ENCODE measurements at places on chromosomes 2 and 18. TPM values are rescaled to one million over a fixed set of nuclear protein-coding genes. Genes with fewer than 3 reads are reported as not detected.

DNA sequence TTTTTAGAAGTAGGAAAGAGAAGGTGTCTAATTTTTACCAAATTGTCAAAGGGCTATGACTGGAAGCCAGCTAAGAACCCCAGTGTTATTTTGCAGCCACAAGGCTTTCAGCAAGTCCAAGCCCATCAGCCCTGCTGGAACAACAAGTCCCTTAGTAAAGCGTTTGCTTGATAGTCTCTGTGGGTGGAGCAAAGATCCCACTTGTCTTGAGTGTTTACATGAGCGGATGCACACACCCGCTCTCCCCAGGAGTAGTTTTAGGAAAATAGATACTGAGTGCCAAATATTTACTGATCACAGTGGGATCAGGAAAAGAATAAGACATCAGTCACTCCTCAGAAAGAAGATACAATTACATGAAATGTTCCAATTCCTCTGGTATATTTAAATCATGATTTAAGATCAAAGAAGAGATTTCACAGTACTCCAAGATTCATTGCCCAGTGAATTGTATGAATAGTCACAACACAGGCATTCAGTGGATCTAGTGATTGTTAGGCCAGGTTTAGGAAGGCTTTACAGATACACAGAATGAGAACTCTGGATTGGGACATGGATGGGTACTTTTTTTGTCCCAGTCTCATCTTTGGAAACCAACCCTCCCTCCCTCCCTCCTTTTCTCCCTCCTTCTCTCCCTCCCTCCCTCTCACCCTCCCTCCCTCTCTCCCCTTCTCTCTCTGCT is 514.9 kb downstream of the PTPRM start:
- DNase-seq = no peak
- H3K4me3 ChIP-seq = no peak overlapping the region
- H3K4me1 ChIP-seq = no peaks in the 10 kb centered on the region
- H3K36me3 ChIP-seq = no peaks in the 10 kb centered on the region
- H3K27ac ChIP-seq = no peak overlapping the region

The SPAST gene
- total RNA-seq = 11.0 TPM

GRCh38 chr2:113965644-113966043 is 75.8 kb downstream of the ACTR3 start:
- H3K27ac ChIP-seq = no peak overlapping the region
- H3K36me3 ChIP-seq = peaks cover 11% of the 10 kb centered on the region
- H3K4me3 ChIP-seq = no peak overlapping the region

GRCh38 chr2:190455358-190456095 is 47.4 kb downstream of the MFSD6 start:
- DNase-seq = no peak
- H3K4me3 ChIP-seq = no peak overlapping the region
- H3K36me3 ChIP-seq = no peaks in the 10 kb centered on the region

DNA sequence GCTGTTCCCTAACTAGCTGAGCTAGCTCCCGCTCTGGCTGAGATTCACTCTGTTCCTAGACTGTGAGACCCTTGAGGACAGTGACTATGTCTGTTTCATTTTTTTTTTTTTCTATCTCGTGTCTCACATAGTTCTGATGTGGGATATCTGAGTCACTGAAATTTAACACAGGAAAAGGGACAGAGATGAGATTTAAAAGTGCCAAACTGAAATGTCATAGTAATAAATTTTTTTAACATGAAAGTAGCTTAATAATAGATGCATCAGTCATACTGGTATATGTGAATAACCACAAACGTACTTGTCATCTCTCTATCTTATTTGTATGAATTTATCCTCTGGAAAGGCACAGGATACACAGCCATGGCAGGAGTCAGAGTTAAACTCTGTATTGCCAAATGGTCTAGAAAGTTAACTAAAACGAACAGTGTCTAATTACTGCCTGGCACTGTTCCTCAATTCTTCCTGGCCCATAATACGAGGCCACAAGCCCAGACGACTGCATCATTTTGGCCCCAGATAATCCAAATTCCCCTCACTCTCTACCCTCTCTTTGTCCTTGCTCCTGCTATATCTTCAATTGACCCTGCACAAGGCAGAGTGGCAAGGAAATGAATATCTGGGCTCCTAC is 87.5 kb downstream of the SATB2 start:
- no peak overlapping the region for H3K27ac ChIP-seq
- H3K4me1 ChIP-seq = no peaks in the 10 kb centered on the region
- no peaks in the 10 kb centered on the region for H3K36me3 ChIP-seq
- H3K27me3 ChIP-seq = no peaks in the 10 kb centered on the region

The COLEC12 gene
- total RNA-seq = 8.4 TPM

DNA sequence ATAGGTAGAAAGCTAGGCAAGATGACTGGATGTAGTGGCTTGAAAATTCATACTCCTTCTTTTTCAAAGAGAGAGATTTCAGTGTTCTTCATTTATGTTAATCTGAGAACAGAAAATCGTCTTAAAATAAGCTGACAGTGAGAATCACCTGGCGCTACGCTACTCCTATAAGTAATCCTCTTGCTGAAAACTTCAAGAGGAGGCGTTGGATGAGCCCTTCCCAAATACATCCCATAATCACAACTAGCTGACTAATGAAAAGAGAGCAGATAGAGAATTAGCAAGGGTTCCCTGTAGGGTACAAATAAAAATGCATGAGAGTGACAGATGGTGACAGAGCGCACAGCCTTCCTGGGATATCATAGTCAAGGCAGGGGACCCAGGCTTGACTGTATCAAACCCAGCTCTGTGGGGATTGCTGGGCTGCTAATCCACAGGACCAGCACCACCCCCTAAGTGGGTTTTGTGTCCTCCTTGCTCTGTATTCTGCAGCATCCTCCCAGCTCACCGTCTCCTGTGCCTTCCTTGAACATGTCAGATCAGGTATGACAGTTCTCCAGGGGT is 280.2 kb downstream of the SP3 start:
- no peak for DNase-seq
- H3K4me3 ChIP-seq = no peak overlapping the region
- no peak overlapping the region for H3K27ac ChIP-seq
- no peaks in the 10 kb centered on the region for H3K36me3 ChIP-seq
- H3K4me1 ChIP-seq = no peaks in the 10 kb centered on the region

The SPATS2L gene
- total RNA-seq = 105 TPM

- H3K36me3 ChIP-seq = peaks cover 86% of the 10 kb centered on the region
- DNase-seq = no peak
- H3K4me1 ChIP-seq = peaks cover 1% of the 10 kb centered on the region
- no peaks in the 10 kb centered on the region for H3K27me3 ChIP-seq
- H3K4me3 ChIP-seq = no peak overlapping the region
These were observed 18.1 kb downstream of the PPP1R7 start for GRCh38 chr2:241168366-241168765.

- no peak for DNase-seq
- H3K4me3 ChIP-seq = no peak overlapping the region
- peaks cover 42% of the 10 kb centered on the region for H3K4me1 ChIP-seq
These were observed 179.1 kb downstream of the ZFP36L2 start for GRCh38 chr2:43047187-43047780.

- no peak overlapping the region for H3K4me3 ChIP-seq
- no peak for DNase-seq
- H3K36me3 ChIP-seq = no peaks in the 10 kb centered on the region
- peaks cover 3% of the 10 kb centered on the region for H3K27me3 ChIP-seq
These were observed 103.0 kb downstream of the GPR39 start for GRCh38 chr2:132519566-132519965.

The CRYBA2 gene
- not detected for total RNA-seq

The VPS54 gene
- total RNA-seq = 12.0 TPM

The ATL2 gene
- 30.4 TPM for total RNA-seq

DNA sequence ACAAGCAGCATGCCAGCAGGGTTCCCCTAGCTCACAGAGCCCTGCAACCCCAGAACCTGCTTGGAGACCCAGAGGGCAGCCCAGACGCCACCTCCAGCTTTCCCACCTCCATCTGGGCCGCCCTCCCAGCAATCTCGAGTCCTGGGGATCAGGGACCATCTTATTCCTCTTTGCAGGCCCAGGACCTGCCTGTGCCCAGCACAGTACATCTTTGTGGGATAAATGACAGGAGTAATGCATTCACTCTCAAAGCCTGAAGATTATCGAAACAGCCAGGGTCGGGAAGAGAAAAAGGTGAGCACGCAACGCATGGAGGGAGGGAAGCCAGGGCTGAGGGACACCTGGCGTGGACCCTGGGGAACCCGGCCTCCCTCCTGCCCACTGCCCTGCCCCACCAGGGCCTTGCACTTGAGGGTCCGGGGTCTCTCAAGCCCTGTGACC is 144.1 kb downstream of the NDUFA10 start:
- H3K27ac ChIP-seq = no peak overlapping the region
- H3K27me3 ChIP-seq = no peaks in the 10 kb centered on the region
- DNase-seq = no peak
- no peak overlapping the region for H3K4me3 ChIP-seq

- no peaks in the 10 kb centered on the region for H3K4me1 ChIP-seq
- H3K36me3 ChIP-seq = no peaks in the 10 kb centered on the region
- H3K27me3 ChIP-seq = no peaks in the 10 kb centered on the region
- no peak overlapping the region for H3K4me3 ChIP-seq
These were observed 193.1 kb upstream of the ARL4C start for GRCh38 chr2:234689911-234690379.

DNA sequence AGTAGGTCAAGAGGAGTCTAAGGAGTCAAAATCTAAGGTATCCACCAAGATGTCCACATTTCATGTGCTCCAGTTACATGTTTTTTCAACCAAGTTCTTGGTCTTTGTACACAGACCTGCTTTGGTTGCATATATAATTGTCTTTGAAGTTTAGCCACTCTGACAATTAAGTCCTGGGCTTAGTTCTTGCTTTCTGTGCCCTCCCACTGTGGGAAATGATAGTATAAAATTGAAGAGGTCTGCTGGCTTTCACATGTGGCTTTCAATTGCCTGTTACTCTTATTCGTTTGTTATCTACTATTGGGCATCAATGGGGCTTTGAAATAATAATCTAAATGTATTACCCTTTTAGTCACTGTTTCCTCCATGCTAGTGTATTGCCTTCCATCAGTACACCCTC is 72.8 kb downstream of the TBR1 start:
- H3K4me3 ChIP-seq = no peak overlapping the region
- no peak overlapping the region for H3K27ac ChIP-seq
- H3K4me1 ChIP-seq = no peaks in the 10 kb centered on the region
- no peaks in the 10 kb centered on the region for H3K27me3 ChIP-seq

- no peaks in the 10 kb centered on the region for H3K27me3 ChIP-seq
- H3K36me3 ChIP-seq = no peaks in the 10 kb centered on the region
- H3K27ac ChIP-seq = no peak overlapping the region
- DNase-seq = no peak
- H3K4me3 ChIP-seq = no peak overlapping the region
These were observed 87.1 kb upstream of the LYPD1 start for GRCh38 chr2:132757002-132757589.

The FOXI3 gene
- total RNA-seq = not detected

DNA sequence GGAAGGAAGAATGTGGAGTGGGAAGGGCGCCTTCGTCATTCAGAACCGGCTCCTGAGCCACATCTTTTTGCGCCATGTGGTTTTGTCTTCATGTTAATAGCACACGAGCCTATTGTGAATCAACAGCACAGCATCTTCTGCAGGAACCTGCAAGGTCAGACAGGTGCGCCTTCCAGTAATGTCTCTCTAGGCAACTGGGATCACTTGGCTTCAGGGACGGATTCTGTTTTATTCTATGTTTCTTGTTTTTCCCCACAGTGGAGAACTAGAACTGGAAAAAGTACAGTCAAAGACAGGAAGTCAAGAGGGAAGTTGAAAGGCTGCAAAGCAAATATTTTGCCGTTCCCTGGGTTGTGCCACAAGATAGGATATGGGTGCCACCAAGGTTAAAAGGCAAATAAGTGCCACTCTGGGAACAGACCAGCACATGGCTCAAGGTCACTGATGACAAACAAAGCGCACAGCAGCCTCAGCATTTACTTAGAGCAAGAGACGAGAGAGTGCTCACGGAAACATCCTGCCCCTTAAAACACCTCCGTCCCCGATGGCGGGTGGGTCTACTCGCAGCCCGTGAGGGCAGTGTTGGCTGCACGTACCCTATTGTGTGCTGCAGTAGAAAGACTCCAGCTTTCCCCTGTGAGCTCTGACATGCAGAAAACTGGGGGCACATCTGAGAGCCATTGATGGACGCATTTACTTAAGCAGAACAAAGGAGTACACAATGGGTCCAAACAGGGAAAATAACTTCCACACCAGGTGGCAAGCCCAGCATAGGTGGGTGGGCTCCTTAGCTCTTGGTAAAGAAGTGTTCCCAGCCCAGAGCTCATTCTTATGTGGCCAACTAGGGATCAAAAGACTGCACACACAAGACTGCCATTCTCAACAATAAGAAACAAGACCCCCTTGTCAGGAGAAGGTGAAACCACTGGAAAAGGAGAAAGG is 107.2 kb upstream of the PARD3B start:
- H3K36me3 ChIP-seq = no peaks in the 10 kb centered on the region
- DNase-seq = no peak
- no peak overlapping the region for H3K4me3 ChIP-seq
- H3K27ac ChIP-seq = no peak overlapping the region
- no peaks in the 10 kb centered on the region for H3K27me3 ChIP-seq
- no peaks in the 10 kb centered on the region for H3K4me1 ChIP-seq

GRCh38 chr2:38174646-38175423 is 98.9 kb upstream of the CYP1B1 start:
- H3K27ac ChIP-seq = no peak overlapping the region
- no peak for DNase-seq
- no peaks in the 10 kb centered on the region for H3K27me3 ChIP-seq
- no peak overlapping the region for H3K4me3 ChIP-seq

- DNase-seq = no peak
- no peaks in the 10 kb centered on the region for H3K36me3 ChIP-seq
- no peak overlapping the region for H3K4me3 ChIP-seq
- H3K27me3 ChIP-seq = no peaks in the 10 kb centered on the region
These were observed 958.5 kb downstream of the CNTNAP5 start for GRCh38 chr2:124983595-124983994.

- no peak overlapping the region for H3K27ac ChIP-seq
- H3K36me3 ChIP-seq = no peaks in the 10 kb centered on the region
- H3K4me1 ChIP-seq = no peaks in the 10 kb centered on the region
- H3K4me3 ChIP-seq = no peak overlapping the region
- no peaks in the 10 kb centered on the region for H3K27me3 ChIP-seq
These were observed 131.1 kb upstream of the FAM98A start for GRCh38 chr2:33730193-33730592.

The EIPR1 gene
- 11.9 TPM for total RNA-seq

The ERFE gene
- 0.40 TPM for total RNA-seq

The ANTXR1 gene
- 14.3 TPM for total RNA-seq

The LYG1 gene
- not detected for total RNA-seq

- no peak overlapping the region for H3K27ac ChIP-seq
- no peaks in the 10 kb centered on the region for H3K36me3 ChIP-seq
- H3K4me3 ChIP-seq = no peak overlapping the region
- peaks cover 16% of the 10 kb centered on the region for H3K4me1 ChIP-seq
These were observed 26.8 kb upstream of the RTTN start for GRCh38 chr18:70232261-70232660.

GRCh38 chr2:233173115-233173514 is 78.4 kb upstream of the ATG16L1 start:
- H3K36me3 ChIP-seq = peaks cover 16% of the 10 kb centered on the region
- DNase-seq = no peak
- H3K27me3 ChIP-seq = no peaks in the 10 kb centered on the region
- no peaks in the 10 kb centered on the region for H3K4me1 ChIP-seq
- no peak overlapping the region for H3K27ac ChIP-seq
- no peak overlapping the region for H3K4me3 ChIP-seq
